Jurkat, Clone E6-1 (cell line): ENCODE measurements at places on chromosomes 12 and 14.

GRCh38 chr12:54432815-54433164 lies 13.7 kb upstream of the ITGA5 start:
- DNase-seq, result no peak

GRCh38 chr12:108169708-108170107 lies 40.6 kb downstream of the WSCD2 start:
- DNase-seq, result no peak

DNA sequence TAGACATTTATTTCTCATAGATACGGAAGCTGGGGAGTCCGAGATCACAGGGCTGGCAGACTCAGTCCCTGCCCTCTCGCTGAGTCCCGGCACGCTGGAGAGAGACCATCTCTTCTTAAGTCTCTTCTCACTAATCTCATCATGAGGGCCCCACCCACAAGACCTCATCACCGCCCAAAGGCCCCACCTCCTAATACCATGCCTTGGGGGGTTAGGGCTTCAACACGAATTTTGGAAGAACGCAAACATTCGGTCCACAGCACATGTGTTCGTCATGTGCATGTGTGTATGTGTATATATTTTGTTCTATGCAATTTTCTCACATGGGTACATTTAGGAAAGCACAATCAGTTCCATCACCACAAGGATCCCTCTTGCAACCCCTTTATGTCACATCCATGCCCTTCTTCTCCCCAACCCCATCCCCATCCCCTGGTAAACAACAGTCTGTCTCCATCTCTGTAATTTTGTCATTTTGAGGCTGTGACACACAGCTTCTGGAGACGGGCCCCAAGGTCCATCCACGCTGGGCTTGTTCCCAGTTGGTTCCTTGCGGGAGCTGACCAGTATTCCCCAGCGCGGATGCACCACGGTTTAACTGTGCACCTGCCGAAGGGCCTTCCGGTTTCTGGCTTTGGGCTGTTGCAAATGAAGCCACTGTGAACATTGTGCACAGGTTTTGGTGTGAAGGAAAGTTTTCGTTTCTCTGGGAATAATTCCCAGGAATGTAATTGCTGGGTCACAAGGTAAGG lies 317.5 kb upstream of the DIO3 start:
- no peak for DNase-seq

GRCh38 chr12:92871116-92871515 lies 58.0 kb downstream of the EEA1 start:
- DNase-seq, result no peak

GRCh38 chr14:58769011-58769643 lies 131.4 kb downstream of the DACT1 start:
- no peak for DNase-seq

- DNase-seq, result no peak
These were observed 1.4 kb upstream of the BCAT1 start for GRCh38 chr12:24950231-24950834.

GRCh38 chr12:41407232-41407799 lies 219.2 kb downstream of the PDZRN4 start:
- DNase-seq, result no peak

- no peak for DNase-seq
These were observed 141.3 kb downstream of the ZNF664 start for GRCh38 chr12:124114316-124114715.

DNA sequence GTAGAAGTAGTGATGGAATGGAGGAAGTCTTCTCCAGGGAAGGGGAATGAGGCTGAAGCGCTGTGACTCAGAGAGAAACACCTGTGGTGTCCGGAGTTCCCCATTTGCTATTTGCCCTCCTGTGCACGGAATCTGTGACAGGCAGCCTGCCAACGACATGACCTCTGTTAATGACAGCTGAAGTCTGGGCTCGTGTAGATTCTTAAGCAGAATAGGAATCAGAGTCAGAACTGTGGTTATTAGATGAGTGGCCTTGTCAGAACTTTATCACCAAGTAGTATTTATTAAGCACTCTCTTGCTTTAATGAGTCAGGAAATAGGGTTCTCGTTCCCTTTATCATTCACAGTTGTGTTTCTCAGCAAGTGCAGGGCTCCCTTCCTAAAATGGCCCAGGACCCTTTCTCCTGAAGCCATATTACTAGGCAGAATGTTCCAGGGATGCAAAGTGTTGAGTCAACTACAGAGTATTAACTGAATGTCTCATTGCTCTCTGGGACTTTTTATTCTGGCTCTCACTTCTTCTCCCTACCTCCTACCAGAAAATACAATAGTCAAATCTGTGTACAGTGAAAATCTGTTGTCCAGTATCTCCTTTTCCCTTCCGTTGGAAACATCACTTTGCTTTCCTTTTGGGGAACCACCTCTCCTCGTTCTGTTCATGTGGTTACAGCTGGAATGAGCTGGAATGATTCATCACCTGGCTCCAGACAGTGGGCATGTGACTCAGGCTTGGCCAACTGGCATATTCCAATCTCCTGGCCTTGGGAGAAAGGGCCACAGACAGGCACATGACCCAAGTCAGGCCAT lies 77.8 kb upstream of the MAX start:
- DNase-seq, result no peak

DNA sequence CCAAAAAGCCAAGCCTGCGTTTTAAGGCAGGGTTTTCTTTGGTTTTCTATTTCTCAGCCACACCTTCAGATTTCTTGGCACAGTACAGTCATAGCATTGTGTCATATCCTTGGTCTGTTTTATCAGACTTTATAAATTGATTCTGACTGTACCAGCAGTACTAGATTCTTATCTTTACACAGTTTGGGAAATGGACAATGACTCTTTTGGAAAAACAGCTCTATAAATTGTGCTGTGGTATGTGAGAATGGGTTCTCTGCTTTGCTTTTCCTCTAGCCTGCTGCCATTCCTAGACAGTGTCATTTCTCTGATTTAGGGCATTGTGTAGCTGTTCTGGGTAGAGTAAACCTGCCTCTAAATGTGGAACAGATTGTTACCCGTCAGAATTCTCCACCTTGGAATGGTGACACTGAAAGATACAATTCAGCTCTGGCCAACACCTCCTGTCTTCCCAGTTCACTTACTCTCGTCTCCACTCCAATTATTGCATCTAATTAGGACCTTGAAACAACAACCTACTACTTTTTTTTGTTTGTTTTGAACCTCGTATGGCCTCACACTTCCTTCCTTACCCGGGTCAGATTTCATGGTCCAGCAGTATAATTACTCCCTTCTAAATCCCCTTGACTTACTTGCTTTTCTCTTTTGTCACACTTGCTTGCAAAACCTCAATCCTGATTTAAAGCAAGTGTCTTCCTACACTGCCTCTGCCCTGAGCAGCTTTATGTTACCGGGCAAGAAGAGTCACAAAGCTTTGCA lies 226.3 kb downstream of the ERC1 start:
- DNase-seq, result no peak

DNA sequence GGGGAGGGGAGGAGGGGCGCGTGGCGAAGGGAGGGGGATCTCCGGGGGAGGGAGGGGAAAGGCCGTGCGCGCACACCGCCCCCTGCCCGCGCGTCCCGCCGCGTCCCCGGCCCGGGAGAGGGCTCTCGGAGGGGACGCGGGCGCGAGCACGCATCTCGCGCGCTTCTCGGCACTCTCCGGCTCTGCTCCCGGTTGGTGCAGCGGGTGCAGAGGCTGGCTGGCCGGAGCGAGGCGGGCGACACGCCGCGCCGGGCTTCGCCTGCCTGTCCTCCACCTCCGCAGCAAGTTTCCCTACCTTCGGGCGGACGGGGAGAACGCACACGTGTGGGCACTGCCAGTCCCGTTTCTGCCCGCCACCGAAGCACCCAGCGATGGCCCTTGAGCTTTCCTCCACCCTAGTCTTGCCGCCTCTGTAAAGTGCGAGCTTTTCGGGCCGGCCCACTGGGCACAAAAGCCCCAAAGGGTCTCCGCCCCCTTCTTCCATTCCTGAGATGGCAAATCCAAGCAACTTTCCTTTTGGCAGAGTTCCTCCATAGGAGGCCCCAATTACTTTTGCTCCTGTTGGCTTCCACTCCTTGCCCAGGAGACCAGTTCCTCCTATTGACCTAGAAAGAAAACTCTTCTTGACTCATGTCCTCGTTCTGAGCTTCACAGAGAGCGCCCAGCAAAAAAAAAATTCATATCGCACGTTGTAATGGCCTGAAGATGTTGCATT lies 363 bp upstream of the CSAD start:
- no peak for DNase-seq

GRCh38 chr12:122326586-122326985 lies 60.3 kb upstream of the VPS33A start:
- peak; percentile 66 for DNase-seq

DNA sequence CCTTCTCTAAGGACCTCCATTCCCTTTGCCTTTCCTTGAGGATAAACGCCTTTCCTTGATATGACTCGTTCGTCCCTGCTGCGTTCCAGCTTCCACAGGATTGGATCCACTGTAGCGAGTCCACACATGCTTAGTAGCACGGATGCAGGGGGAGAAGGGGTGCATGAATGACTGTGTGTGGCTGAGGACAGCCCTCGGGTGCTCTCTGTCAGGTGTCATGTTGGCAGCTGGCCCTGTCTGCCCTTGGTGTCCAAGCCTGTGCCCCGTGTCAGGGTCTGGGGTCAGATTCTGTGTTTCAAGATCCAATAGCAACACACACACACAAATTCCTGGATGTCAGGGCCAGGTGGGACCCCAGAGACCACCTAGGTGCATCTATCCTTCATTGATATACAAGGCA lies 17.5 kb upstream of the KRT80 start:
- no peak for DNase-seq

DNA sequence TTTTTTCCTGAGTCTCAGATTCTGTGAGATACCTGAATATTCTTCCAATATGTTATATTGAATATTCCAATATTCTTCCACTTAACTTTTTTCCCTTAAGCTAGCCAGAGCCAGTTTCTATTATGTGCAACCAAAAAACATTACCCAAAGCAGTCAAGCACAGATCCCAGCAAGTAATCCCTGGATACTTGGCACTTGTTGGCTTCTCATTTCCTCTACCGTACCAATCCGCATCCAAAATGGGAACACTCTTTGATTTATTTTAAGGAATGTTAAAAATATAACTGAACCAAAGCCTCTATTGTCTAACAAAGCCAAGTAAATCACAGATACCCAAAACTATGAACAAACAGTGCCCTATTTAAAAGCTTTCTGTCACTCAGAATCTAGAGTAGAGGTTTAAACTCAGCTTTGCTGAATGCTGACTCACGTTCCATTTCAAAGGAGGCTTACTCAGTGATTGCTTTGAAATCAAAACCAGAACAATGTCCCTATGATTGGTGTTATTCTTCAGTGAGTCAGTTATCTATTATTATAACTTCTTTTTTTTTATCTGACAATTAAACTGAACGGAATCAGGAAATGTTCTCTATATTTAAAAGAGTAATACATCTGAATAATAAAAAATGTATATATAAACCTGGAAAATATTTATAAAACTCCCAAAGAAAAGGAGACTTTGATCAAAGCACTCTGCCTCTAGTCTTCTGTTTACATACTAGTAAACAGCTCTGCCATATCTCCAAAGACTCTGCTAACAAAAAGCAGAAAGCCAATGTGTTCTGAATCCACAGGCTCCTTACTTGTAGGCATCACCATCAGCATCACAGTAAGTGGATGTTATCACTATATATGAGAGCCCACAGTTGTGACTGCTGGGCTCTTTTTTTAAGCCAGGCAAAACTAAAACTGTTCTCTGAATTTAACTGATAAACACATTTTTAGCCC lies 360.8 kb downstream of the CCDC91 start:
- DNase-seq, result no peak

DNA sequence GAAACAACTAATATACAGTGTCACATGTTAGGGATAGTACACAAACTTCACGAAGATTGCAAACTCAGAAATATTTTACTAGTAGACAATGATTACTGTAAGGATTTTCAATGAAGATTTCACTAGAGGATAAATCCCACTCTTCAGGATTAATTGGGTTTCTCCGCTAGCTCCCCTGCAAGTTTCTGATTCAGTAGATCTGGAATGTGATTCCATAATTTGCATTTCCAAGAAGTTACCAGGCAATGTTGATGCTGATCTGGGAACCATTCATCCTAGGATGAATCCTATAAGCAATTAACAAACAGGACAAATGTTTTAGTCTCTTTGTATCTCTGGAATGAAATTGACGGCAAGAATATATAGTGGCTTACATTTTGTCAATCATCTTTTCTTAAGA lies 272.4 kb downstream of the ALX1 start:
- DNase-seq, result no peak

GRCh38 chr14:52369305-52369801 lies 55.2 kb downstream of the PTGER2 start:
- no peak for DNase-seq

- DNase-seq, result no peak
These were observed 84.9 kb downstream of the DUSP6 start for GRCh38 chr12:89267404-89267803.

DNA sequence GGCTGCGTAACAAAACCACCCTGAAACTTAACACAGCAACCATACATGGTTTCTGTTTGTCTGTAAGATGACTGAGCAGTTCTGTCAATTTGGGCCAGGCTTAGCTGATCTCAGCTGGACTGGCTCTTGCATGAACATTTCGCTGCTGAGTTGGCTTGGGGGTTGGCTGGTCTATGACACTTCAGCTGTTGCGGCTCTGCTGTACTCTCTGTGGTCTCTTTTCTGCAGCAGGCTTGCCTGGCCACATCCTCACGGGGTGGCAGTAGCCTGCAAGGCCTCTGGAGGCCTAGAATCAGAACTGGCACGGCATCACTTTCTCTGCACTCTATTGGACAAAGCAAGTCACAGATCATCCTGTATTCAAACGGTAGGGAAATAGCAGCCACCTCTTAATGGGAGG lies 216.2 kb downstream of the BCL11B start:
- DNase-seq, result peak; percentile 62

DNA sequence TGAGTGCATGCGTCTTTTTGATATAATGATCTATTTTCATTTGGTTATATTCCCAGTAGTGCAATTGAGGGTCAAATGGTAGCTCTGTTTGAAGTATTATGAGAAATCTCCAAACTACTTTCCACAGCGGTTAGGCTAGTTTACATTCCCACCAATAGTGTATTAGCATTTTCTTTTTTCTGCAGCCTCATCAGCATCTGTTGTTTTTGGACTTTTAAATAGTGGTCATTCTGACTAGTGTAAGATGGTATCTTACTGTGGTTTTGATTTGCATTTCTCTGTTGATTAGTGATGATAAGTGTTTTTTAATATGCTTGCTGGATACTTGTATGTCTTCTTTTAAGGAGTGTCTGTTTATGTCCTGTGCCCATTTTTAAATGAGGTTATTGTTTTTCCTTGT lies 3.7 kb upstream of the KLRC1 start:
- DNase-seq, result no peak

DNA sequence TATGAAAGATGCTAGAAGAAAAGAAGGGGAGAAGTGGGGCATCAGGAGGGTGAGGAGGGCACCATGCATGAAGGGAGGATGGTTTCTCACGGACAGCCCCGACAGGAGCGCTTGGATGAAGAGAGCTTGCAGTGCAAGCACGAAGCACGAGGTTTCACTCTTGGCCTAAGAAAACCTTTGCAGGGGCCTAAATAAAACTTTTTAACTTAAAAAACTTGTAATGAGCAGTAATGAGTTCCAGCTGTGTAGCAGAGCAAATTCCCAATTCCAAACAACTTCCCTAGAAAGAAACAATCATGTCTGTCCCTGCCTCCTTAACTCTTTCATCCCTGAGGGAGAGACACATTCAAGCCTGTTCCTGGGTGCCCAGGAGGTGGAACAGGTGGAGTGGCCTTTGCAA lies 119.5 kb downstream of the PAH start:
- DNase-seq, result no peak

GRCh38 chr14:69680297-69680696 lies 68.9 kb downstream of the SUSD6 start:
- no peak for DNase-seq
